K562 (cell line): ENCODE measurements at places on chromosomes 2 and 18.
A peak's percentile ranks its signal among the peaks of the same experiment; 100 is the strongest.

DNA sequence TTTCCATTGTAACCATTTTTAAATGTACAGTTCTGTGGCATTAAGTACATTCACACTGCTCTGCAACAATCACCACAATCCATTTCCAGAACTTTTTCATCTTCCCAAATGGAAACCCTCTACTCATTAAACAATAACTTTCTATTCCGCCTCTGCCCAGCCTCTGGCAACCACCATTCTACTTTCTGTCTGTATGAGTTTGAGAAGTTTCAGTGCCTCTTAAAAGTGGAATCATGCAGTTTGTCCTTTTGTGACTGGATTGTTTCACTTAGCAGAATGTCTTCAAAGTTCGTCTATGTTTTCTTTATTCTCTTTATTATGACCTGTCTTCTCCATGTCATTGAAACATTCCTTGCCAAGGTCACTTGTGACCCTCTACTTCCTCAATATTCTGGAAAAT is 22.0 kb upstream of the PELI1 start:
- no peak for DNase-seq

DNA sequence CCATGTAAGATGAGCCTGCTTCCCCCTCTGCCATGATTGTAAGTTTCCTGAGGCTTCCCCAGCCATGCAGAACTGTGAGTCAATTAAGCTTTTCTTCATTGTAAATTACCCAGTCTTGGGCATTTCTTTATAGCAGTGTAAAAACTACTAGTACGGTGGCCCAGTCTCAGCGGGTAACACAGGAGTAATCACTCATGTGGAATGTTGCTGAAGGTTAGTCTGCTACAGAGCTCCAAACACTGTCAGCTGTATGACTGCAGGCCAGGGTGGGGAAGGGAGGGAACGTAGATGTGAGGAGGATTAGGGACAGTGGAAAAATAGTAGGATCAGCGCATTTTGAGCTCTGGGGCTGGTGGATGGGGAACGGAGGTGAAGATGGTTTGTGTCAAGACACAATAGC is 711.2 kb upstream of the SOX11 start:
- DNase-seq: no peak

DNA sequence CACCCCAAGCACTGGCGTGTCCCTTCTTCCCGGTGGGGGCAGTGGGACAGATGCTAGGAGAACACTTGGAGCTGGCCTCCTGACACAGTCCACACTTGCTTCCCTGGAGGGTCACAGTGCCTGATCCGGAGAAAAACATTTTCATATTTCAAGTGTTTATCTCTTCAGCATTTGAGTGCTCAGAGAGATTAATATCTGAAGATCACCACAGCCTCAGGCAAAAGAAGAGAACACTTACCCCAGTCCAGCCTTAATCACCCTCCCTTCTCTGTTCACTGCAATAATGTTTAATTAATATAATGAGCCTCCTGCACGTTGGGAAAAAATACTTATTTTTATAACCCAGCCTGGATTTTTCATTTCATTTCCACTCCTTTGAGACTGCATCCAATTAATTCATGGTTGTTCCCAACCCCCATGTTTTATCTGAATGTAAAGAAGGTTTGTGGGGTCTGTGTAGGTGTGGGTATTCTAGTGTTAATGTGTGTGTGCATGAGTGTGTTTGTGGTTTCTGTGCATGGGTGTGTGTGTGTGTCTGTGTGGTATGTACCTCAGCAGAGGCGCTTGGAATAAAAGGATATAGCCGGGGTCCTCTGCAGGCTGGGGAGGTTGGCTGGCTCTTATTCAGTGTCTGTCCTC is 72.1 kb downstream of the NRP2 start:
- DNase-seq: no peak

GRCh38 chr2:230935130-230935430 is 10.0 kb upstream of the GPR55 start:
- no peak for DNase-seq

DNA sequence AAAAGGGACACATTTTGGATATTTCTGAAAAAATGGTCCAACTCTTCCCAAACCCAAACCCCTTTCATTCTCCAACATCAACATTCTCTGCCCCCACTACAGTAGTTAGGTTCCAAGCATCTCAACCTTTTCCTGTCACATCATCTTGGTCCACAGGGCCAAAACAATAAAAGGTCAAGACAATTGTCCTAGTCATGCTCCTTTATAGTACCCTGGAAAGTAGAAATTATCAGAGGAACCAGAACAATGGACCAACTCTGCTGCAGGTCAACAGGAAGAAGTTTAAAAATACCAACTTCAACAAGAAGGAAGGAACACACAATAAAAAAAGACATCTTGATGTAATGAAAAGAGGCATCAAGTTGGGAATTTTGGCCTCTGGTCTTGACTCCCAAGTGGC is 36.1 kb downstream of the CLASP1 start:
- no peak for DNase-seq

GRCh38 chr2:169035887-169036286 is 4.8 kb upstream of the ABCB11 start:
- DNase-seq: no peak

DNA sequence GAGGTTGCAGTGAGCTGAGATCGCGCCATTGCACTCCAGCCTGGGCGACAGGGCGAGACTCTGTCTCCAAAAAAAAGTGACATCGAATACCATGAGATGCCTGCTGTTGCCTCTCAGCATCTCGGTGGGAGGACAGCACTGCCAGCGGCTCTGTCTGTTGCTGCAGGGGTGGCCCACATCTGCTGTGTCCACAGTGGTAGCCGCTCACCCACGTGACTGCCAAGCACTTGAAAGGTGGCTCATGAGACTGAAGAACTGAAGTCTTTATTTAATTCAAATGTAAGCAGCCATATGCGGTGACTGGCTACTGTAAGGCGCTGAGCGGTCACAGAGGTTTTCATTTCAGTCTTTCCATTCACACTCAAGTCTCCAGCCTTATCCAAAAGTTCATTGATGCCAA is 25.8 kb downstream of the IMPA2 start:
- no peak for DNase-seq

DNA sequence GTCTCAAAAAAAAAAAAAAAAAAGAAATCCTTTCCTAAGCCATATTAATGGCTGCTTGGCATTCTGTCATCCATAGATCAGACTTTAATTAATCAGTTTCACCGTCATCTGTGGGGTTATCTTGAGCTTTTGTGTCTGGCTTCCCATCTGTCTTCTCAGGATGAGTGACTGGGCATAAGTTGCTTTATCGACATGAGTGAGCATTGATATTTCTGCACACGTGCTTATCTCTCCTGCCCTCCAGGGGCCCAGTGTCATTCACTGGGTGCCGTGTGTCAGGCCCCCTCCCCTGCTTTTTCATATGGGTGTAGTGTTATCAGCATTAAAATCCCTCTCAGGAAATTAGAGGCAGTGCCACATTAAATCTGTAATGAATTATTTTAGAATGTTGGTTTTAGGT is 65.6 kb downstream of the SH3BP4 start:
- DNase-seq: no peak

- no peak for DNase-seq
Observed at GRCh38 chr2:197369933-197370320, 59.3 kb upstream of the ANKRD44 start.

- no peak for DNase-seq
Observed at GRCh38 chr2:30522421-30522820, 75.4 kb downstream of the LCLAT1 start.

DNA sequence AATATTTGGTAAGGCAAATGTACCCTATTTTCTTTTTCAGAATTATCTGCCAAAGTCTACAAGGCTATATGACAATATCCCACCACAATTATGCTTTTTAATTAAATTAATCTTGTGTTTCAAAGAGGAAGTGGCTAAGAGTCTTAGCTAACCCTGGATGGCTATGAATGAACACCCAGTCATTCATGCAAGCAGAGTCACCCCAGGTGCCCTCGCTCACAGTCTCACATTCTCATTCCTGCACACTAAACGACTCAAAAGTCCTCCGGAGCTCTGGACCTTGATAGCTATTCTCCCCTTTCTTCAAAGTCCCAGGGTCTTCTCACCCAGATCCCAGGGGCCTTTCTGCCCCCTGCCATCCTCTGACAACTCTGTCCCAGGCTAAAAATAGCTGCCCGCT is 42.1 kb upstream of the MRPL19 start:
- DNase-seq: no peak

- DNase-seq: no peak
Observed at GRCh38 chr2:121483846-121484245, 46.8 kb upstream of the RNU4ATAC start.

GRCh38 chr2:23592898-23593751 is 208.1 kb downstream of the KLHL29 start:
- DNase-seq: no peak

GRCh38 chr2:220353897-220354296 is 726.5 kb downstream of the SLC4A3 start:
- no peak for DNase-seq

DNA sequence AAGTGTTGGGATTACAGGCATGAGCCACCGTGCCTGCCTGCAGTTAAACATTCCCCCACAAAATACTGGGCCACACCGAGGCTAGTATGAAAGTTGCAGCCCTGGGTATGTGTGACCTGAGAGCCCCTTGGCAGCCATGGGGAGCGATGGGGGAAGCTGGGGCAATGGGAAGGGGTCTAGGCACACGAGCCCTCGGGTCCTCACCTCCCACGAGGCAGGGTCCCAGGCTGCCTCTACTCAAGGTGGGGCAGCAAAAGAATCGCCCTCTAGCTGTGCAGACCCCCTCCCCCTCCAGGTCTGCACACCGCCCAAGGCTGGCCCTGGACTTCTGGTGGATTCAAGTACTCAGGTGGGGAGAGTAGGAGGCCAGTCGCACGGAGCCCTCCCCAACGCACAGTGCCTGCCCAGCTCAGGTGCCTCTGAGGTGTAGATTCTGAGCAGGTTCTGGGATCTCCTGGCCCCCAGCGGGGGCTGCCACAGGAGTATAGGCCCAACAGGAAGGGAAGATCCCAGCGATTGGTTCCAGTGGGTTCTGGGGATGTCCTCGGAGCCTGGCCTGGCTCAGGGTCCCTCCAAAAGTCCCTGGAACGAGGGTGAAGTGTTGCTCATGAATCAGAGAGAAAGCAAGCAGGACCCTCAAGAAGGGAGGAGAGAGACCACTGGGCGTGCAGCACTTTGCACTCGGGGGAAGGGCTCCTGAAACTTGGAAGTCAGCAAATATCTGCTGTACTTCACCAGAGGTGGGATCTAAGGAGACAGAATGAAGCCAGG is 2.6 kb downstream of the GPR35 start:
- no peak for DNase-seq

DNA sequence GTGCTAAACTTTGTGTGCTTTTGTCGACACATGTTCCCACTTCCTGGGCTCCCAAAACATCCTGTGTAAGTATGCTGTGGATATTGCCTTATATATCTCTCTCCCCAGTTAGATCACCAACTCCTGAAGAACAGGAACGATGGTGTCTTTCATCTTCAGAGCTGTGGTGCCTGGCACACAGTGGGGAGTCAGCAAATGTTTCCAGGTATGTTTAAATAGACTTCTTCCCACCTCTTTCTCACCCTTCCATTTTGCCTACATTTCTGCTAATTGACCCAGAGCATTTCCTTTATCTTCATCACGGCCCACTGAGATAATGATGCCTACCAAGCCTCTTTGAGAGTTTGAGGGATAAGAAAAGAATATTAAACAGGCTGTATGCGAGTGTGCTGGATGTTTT is 60.7 kb downstream of the RND3 start:
- no peak for DNase-seq

GRCh38 chr2:103161456-103162289 is 399.8 kb downstream of the TMEM182 start:
- DNase-seq: peak; percentile 56

GRCh38 chr18:67875060-67875459 is 358.5 kb upstream of the DSEL start:
- DNase-seq: no peak

GRCh38 chr2:157748371-157749142 is 119.9 kb upstream of the ACVR1C start:
- no peak for DNase-seq

DNA sequence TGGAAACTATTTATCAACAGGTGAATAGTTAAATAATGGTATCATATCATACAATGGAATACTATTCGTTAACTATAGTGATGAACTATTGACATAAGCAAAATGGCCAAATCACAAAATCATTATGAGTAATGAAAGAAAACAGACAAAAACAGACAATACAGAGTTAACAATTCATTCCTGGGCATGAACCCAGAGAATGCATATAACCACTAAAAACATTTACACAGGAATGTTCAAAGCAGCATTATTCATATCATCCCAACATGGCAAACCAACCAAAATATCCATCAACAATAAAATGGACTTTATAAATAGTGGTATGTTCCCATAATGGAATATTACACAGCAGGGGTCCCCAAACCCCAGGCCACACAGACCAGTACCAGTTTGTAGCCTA is 131.2 kb upstream of the CYP1B1 start:
- DNase-seq: no peak

DNA sequence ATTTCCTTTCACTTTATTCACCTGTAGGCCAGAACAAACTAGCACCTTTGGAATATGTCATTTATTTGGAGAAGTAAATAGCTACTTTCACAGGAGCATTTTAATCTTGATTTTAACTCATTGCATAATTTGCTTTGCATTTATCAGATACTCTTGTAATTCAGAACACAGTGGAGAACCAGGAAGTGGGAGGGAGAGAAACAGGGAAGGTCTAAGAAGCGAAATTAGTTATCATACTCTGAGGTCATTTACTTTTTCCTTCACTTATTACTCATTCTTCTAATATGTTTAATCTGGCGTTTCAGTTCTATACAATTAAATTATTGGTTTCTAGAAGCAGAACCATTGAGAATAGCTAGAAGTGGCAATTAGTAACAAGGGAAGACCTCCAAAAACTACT is 20.7 kb downstream of the RBM44 start:
- no peak for DNase-seq

DNA sequence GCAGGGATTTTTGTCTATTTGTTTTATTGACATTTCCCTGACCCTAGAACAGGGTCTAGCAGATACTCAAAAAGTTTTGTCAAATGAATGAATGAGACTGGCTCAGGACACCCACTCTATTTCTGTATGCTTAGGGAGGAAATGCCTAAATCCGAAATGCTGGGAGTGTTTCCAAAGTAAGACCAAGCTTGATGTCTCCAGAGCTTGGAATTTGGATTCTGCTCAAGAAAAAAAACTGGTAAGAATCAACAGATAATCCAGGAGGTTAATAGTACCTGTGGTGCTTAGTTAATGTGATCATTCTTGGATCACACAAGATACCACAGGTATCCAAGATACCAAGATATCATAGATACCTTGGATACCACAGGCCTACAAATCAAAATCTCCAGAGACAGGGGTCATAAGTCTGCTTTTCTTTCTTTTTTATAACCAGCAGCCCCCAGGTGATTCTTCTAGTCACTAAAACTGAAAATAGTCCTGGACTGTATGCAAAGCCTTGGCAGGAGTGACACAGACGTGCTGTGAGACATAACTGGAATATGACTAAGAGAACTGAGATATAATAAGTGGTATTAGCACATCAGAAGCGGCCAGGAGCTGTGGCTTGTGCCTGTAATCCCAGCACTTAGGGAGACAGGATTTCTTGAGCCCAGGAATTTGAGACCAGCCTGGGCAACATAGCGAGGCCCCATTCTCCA is 39.9 kb upstream of the SP3 start:
- DNase-seq: no peak

GRCh38 chr2:150752229-150752628 is 264.8 kb upstream of the RND3 start:
- no peak for DNase-seq

GRCh38 chr2:219171231-219171651 is 1.4 kb upstream of the SLC23A3 start:
- DNase-seq: peak; percentile 43
